KBM-7 (cell line): ENCODE measurements at places on chromosomes 7 and 10.

DNA sequence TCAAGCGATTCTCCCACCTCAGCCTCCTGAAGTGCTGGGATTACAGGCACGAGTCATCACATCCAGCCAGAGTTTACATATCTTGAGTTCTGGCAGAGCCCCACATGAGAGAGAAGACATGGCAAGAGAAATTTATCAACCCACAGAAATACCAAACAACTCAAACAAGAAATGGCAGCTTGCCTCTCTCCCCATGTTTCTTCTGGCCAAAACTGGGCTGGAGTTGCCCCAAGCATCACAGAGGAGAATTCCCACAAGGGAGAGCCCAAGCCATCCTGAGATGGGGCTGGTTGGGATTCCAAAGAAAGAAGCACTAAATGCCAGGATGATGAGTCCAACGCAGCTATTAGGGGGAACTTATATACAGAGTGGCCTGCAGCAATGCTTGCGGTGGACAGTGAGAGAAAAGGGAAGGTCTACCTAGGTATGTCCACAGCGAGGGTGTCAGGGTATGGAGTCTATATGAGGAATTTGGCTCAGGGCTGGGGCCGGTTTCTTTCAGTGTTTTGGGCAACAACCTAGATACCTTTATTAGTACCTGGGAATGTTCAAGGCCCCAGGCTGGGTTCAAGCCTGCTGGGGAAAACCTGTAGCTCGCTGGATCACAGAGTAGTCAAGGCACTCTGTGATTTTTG lies 14.5 kb upstream of the PAX4 start:
- DNase-seq: no peak

DNA sequence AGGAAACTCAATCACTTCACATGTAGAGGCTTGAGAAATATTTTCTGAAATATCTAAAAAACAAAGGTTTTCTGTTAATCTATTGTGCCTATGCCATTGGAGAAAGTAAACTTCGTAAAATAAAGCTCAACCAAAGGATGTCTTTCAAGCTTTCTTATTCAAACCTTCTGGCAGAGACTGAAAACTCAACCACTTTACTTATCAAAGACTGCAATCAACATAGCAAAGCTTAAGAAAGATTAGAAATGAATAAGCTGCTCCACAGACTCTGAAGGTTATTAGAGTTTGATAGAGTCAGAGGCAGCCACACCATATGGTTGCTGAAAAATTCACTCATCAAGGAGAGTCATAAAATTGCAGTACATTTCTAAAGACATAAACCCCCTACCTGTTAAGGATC lies 245.8 kb upstream of the MEOX2 start:
- DNase-seq: no peak

- DNase-seq: no peak
These were observed 45.5 kb upstream of the RAB11FIP2 start for GRCh38 chr10:118092209-118092608.

DNA sequence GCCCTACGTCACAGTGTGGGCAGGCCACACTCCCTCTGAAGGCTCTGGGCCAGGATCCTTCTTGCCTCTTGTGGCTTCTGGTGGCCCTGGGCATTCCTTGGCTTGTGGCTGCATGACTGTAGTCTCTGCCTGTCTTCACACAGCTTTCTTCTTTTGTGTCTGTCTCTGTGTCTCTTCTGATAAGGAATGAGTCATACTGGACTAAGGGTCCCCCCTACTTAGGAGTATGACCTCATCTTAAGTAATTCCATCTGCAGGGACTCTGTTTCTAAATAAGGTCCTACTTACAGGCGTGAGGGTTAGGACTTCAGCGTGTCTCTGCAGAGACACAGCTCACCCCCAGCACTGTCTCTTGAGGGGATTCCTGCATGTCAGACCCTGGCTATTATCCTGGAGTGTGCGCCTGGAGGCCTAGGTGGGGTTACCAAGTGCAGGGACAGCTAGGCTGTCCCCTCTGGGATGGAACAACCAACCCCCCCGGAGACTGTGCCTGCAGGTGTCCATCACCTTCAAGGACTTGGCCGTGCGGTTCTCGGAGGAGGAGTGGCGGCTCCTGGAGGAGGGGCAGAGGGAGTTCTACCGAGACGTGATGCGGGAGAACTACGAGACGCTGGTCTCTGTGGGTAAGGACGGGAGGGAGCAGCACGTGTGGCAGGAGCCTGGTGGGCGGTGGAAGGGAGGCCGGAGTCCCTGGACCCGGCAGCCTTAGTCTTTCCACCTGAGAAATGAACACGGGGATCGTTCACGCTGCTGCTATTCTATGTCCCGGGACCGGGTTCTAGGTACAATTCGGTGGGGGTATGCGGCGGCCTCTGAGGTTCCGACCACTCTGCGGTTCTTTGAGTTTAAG lies 54.1 kb downstream of the ZNF467 start:
- DNase-seq: no peak

GRCh38 chr7:121557034-121557892 lies 161.2 kb upstream of the FAM3C start:
- no peak for DNase-seq

DNA sequence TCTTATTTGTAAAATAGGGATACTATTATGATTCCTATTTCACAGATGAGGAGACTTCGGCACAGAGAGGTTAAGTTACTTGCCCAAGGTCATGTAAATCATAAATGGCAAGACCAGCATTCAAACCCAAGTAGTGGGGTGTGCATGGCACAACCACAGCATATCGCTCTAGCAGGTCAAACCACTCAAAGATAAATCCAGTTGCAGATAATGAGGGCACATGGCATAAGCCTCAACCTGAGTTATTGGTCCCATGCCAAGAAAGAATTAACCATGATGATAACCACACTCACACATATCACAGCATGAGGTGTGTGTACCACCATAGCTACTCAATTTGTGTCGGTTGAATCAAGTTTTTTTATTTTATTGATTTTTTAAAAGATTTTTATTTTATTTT lies 180.5 kb downstream of the CREB5 start:
- DNase-seq: no peak

GRCh38 chr10:119517235-119518141 lies 25.0 kb downstream of the RGS10 start:
- DNase-seq: peak; percentile 93

- no peak for DNase-seq
These were observed 82.9 kb upstream of the WDR11 start for GRCh38 chr10:120768227-120768626.

- DNase-seq: peak; percentile 43
These were observed 17.8 kb upstream of the CCNJ start for GRCh38 chr10:96025566-96025965.

DNA sequence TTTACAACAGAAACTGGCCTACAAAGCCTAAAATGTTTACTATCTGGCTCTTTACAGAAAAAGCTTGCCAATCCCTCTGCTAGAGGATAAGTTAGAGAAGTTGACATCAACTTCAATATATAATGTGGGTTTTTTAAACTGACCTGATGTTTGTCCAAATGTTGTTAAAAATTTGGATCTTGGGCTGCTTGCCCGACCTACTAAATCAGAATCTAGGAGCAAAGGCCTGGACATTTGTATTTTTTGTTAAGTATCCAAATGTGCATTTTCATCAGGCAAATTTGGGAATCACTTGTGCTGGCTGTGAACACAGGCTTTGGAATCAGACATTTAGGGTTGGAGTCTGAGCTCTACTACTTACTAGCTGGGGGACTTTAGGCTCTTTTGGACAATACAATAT lies 252.7 kb upstream of the CSTF2T start:
- DNase-seq: no peak

DNA sequence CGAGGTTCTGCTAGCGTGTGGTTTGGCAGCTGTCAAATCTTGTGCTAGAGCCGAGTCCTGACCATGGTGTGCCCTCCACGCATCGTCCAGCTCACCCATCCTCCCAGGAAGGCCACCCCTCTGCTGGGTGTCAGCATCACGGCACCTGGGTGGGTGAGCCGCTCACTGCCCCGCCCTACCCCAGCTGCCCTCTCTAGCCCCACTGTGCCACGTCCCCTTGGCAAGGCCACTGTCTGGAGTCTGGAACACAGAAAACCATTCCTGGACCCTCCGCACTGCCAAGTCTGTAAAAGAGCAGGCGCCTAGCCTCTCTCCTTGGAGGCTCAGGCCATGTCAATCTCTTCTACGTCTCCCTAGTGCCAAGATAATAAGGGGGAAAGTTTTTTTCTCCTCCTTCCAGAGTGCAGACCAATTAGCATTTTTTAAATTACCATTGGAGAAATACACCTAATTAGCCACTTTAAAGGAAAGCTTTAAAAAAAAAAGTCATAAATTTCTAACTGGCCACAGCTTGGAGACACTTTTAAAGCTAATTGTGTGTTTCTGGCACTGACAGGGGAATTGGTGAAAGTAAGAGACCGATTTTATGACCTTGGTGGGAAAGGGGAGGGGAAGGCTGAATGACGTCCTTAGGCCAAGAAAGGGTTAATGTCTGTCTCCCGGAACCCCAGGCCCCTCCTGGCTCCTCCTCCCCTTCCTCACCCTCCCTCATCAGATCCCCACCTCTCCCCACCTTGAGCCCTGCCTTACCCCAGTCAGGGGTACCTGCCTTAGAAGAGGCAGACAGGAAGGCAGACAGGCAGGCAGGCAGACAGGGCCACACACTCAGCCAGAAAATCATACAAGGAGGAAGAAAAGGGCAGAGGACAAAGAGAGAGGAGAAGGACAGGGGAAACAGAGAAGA lies 151.2 kb downstream of the PLXNA4 start:
- no peak for DNase-seq

DNA sequence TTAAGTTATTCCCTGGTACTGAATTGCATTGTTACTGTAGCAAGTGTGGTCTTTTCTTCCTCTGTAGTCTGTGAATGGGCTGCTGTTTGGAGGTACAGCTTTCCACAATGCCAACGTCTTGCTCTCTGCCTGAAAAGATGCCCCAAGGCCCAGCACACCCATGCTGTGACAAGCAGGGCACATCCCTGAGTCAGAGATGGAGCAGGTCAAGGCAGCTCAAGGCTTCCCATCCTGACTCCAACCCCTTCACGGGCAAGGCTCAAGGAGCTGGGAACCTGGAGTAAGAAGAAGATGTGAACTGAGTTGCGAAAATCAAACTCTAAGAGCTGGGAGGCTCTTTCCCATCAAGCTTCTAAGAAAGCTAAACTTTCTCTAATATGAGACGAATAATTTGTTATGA lies 27.2 kb downstream of the SVIL start:
- DNase-seq: no peak

- no peak for DNase-seq
These were observed 181.6 kb downstream of the GALNT17 start for GRCh38 chr7:71313553-71313952.

GRCh38 chr7:74292757-74293576 lies 3.8 kb downstream of the CLIP2 start:
- peak; percentile 49 for DNase-seq

DNA sequence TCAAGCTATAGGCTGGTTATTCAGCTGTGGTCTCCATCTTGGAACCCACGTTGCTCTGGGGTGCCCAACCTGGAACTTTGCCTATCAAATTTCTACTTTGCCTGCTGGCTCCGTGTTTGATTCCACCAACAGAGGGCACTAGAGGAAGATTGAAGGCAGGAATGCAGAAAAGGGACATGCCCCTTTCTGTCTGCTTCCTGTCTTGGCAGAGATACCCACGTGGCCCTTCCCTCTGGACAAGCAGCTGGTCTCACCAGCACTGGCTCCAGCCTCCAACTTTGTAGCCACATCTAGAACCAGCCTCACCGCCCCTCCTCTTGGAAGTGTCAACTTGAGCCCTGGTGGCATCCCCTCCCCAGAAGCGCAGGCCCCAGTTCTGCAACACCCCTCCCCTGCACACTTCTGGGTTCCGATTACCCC lies 52.1 kb upstream of the ZNF438 start:
- peak; percentile 88 for DNase-seq

- DNase-seq: peak; percentile 72
These were observed 615 bp upstream of the CNTNAP2 start for GRCh38 chr7:146115851-146116520.

DNA sequence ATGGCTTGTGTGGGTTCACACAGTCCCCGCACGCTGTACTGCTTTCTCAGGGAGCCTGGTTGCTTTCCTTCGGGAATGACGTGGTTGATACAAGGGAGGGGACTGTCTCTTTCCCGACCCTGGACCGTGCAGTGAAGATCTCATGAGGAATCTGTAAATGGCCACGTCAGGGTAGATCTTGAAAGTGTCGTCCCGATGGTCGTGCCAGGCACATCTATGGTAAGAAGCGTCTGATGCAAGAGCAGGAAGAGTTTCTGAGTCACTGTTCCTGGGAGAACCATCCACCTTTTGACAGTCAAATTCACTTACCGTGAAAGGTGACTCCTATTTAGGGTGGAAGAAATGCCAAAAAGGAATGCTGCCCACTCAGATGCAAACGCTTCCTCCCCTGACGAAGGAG lies 500.4 kb downstream of the PTPRN2 start:
- DNase-seq: no peak

DNA sequence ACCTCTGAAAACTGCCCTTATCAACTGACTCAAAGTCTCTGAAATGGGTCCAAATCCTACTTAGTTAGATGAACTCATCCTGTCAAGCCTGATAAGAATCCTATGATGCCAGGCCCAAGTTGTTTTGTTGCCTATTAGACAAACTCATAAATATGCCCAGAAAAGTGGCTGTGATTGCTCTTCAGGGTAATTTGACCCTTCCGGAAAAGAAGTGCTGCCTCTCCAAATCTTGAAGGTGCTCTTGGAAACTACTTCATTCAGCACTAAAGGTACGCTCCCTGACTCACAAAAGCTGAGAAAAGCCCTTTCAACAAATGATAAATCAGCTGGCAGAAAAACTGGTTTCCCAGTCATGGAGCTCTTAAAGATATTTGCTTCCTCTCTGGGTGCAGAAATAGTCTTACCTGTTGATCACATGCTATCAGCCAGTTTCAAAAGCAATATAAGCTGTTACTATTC lies 6.7 kb downstream of the IFIT5 start:
- DNase-seq: no peak

DNA sequence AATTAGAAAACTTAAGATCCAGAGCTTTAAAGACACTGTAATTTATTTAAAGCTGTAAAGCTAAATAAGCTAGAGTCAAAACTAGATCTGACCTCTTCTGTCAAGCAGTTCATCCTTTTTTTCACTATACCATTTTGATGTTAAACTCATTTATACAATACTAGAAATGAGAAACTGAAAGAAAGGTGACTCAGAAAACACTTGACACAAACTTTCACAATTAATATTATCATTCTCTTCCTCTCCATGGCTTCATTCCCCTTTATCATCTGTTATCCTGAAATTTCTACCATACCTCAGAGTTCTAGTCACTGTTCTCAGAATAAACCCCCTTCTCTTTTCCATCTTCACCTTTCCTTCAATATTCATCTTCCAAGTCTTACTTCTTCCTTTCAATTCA lies 1.3 kb downstream of the FIGNL1 start:
- DNase-seq: no peak

GRCh38 chr7:69781412-69781846 lies 183.2 kb downstream of the AUTS2 start:
- no peak for DNase-seq

DNA sequence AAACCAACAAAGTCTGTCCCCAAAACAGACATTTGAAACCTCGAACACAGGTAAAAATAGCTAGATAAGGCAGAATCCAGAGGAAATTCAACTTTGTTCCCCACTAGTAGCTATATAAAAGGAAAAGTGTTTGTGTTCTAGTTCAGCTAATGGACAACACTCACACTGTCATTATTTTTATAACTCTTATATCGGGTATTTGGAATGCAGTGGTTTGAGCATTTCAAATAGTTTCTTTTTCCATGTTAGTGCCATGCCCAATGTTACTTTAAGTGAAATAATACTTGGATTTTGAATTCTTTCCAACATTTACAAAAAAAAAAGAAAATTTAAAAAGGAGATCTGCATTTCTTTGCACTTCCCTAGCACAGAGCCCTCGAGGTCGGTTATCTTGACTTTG lies 213.6 kb downstream of the DOCK4 start:
- DNase-seq: no peak
